ENCODE measurements at places on chromosomes 4 and X.
A peak's percentile ranks its signal among the peaks of the same experiment; 100 is the strongest.

DNA sequence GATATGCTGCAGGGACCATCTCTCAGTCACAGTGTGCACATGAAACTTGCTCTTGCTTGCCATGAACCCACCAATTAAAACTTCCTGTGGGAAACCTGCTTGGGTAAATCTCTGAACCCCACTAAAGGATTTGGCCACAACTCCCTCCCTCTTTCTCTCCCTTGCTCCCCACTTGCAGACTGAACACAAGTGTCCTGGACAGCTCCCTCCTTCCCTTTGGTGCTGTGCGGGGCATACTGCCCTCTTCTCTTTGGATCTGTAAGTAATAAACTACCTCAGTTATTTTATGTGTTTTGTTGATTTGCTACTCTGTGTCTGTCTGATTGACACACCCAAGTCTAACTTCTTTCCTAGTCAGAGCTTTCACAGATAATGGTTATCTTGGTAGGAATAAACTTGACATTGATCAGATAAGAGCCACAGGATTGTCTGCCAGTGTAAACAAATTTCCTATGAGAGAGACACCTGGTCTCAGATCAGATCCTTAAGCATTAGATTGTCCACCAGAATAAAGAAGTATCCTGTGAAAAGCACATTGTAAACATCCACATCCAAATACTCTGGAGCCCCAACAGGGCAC is 41.8 kb downstream of the SULT1E1 start:
- no peak for DNase-seq

GRCh38 chrX:10781847-10782530 is 161.6 kb upstream of the MID1 start:
- DNase-seq = no peak

GRCh38 chr4:186030795-186031194 is 38.2 kb upstream of the TLR3 start:
- no peak for DNase-seq

DNA sequence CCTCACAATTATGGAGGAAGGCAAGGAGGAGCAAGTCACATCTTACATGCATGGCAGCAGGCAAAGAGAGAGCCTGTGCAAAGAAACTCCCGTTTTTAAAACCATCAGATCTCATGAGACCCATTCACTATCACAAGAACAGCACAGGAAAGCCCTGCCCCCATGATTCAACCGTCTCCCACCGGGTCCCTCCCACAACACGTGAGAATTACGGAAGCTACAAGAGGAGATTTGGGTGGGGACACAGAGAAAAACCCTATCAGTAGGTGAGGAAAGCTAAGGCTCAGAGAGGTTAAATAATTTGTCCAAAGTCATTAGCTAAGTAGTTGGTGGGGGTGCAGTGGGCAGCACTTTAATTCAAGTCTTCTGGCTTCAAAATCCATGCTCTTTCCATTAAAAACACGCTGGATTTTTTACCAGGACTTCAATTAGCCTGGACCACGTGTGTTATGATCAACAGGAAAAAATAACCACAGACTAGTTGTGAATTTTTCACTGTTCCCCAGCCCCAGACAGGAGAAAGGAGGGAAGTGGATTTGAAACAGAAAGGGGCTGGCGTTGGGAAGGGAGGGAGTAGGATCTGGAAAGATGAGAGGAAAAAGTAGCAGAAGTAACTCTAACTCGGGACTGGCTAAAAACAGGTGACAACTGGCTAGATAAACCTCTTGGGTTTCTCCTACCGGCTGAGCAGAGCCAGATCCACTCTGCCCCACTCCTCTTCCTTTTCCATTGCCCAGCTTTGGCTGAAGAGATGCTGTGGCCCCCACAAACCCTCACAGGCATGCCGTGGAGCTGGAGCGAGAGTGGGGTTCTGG is 986 bp downstream of the MTMR8 start:
- no peak for DNase-seq

DNA sequence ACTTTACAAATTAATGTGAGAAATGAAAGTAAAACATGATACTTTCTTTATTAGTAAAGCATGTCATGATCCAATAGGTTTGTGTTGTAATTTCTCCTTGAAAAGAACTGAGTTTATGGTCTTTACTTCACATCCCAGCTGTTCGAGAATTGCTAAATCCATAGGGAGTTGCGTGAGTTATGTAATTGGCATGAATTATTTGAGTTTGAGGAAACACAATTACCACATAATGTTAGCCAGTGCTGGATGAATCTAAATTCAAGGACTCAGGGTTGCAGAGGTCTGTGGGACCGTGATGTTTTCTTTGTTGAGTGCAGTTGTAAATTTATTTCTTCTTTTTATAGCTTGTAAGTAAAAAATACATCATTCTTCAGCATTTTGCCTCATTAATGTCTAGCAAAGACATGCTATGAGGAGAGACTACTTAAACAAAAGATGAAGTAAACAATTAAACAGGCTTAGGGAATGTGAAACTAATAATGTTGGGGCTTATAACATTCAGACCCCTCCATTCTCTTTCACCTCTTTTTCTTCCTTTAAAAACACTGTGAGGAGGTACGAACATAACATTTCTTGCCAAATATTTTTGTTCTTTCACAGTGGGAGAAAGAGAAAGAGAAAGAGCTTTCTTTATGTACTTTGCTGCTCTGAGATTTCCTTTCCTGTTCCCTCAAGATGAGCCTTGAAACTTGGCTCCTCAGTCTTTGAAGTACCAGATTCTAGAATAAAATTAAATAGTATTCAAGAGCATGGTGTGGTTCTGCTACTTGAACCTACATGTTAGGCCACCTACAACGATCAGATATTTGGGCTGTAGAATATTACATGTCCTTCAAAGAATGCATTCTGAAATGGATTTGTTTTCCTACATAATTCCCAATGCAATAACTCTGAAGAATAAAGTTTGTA is 159.6 kb upstream of the ANK2 start:
- DNase-seq = peak; percentile 30

DNA sequence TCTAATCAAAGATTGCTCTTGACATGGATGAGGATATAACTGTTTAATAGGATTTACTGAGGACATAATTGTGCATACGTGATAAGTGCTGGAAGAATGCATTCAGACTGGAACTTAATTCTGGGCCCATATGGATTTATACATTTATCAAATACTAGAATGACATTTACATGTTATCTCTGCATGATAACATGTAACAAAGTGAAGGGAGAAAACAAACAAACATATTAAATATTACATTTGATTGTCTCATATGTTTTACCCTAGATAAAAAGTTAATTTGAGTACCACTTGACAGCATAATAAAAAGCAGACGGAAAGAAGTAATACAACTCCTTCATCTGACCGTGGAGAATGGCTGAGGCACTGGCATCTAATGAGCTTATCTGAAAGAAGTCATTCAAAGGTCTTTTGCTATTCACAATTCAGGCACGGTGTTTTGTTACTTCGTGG is 297.8 kb downstream of the PPP3CA start:
- no peak for DNase-seq

DNA sequence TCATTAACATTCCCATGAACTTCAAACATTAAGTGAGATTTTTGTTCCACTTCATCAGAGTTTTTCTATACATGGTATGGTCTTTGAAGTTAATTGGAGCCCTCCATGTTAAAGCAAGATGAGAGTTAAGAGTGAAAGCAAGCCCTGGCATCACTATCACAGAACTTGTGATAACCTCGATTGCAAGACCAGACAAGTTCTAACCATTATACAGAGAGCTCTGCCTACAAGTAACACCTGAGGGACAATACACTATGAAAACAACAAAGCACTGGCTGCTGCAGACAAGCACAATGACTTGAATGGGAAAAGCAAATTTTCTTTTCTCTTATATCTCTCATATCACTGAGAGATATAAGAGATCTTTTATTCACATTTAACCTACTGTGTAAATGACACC is 126.6 kb upstream of the GYPA start:
- DNase-seq = no peak

GRCh38 chrX:124720532-124720931 is 374.2 kb downstream of the SH2D1A start:
- DNase-seq = no peak

- DNase-seq = no peak
Measured at GRCh38 chr4:38034986-38035882, 75.0 kb downstream of the PTTG2 start.

DNA sequence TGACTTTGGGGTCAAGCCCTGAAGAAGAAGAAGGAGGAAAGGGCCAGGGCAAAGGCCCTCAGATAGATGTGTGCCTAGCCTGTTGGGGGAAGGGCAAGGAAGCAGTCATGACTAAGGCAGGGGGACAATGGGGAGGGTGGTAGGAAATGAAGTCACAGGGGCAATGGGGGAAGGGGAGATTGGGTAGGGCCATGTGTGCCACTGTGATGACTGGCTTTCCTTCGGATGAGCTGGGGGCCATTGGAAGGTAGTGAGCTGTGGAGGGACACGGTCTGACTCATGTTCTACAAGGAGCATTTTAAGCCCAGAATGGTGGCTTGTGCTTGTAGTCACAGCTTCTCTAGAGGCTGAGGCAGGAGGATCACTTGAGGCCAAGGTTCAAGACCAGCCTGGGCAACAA is 642.0 kb downstream of the MID1IP1 start:
- no peak for DNase-seq

DNA sequence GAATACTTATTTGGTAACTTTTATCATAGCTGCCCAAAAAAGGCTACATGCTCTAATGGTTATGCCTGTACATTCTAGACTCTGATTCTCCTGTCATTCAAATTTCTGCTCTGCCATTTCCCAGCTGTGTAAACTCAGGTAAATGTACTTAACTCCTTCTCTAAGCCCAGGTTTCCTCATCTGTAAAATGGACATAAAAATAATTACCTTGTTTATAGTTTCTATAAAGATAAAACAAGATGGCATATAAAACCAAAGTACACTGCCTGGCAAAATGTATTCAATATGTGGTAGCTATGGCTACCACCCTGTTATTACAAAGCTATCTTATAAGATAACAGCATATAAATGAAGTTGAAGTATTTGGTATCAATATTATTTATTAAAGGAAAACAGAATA is 158.8 kb downstream of the PPARGC1A start:
- DNase-seq = no peak

DNA sequence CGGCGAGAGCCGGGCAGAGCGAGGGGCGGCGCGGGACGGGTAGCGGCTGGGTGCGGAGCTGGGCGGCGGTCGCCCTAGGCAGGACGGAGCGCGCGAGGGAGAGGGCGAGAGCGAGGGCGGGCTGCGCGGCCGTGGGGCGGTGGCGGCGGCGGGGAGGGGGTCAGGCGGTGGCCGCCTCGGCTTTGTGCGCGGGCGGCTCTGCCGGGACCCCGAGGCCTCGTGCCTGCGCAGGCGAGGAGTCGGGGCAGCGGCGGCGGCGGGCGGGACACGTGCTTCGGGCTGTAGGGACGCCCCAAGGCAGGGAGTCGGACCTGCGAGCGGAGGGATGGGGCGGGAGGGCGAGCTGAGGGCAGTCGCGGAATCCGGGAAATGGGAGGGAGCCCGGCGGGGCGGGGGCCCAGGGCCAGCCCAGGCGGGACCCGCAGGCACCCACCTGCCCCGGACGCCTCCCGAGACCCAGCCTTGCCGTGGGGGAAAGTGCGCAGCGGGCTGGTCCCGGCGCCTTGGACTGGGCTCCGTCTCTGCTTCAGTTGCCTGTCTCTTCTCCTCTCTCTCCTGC is 465 bp downstream of the BMPR1B start:
- peak; percentile 83 for DNase-seq

- DNase-seq = no peak
Measured at GRCh38 chr4:186934244-186934643, 210.6 kb upstream of the FAT1 start.

DNA sequence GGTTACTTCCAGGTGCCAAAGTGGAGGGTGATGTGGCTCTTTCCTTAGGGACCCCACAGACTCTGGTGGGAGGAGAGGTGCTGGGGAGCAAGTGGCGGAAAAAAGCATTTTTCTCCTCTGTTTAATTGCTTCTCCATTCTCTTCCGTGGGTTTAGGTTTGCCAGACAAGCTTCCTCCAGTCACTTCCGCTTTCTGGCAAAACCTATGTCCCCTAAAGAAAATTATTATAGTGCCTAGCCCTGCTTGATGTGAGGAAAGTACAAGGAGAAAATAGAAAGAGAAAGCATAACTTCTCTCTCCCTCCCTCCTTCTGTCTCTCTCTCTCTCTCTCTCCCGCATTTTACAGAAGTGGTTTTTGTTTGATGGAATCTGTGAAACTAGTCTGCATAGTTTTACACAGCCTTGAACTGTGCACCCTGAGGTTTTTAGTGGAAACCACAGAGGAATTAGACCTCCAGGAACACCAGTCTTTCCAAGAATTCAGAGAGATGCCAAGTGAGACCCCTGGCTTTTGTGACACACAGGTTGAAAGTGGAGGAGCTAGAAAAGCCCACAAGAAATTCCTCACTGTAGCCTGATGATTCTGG is 231.1 kb upstream of the ANXA3 start:
- no peak for DNase-seq

GRCh38 chr4:160217352-160217751 is 1114.5 kb downstream of the RAPGEF2 start:
- DNase-seq = no peak

DNA sequence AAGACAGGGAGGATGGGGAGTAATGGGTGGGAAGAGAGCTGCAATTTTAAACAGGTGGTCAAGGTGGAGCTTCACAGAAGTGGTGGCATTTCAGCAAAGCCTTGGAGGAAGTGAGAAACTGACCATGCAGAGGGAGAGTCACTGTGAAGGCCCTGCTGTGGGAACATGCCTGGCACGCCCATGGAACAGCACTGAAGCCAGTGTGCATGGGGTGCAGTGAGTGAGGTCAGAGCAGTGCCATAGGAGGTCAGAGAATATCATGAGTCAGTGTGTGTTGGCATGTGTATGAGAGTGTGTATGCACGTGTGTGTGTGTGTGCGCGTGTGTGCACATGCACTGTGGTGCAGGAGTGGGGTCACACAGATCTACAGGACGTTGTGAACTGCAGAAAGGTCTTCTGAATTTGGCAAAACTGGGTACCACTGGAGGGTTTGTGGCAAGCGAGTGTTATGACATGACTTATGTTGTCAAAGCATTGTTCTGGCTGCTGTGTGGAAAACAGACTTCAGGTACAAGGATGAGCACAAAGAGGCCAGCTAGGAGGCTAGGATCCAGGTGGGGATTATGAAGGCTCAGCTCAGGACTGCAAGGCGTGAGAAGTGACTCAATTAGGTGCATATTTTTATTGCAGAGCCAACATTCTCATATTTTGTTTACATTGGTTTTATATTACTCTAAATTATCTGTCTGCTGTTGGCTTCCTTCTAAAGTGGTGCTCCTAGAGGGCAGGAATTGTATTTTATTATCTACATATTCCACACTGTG is 34.0 kb downstream of the ZNF827 start:
- no peak for DNase-seq

- DNase-seq = no peak
Measured at GRCh38 chr4:163201358-163201757, 34.7 kb upstream of the NAF1 start.

DNA sequence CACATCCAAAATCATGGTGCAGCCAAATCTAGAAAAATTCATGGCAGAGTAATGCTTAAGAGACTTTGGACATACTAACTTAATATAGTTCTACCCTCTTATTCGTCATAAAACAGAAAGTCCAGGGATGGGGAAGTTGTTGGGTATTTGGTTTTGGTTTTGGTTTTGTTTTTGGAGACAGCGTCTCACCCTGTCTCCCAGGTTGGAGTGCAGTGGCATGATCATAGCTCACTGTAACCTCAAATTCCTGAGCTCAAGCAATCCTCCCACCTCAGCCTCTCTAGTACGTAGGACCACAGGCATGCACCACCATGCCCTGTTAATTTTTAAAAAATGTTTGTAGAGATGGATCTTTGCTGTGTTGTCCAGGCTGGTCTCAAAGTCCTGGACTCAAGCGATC is 271.8 kb upstream of the TENM3 start:
- DNase-seq = no peak

All from right hindlimb (tissue), 1 donor.